DMS79 (cell line): ENCODE measurements at places on chromosomes 13 and 19.

- DNase-seq: no peak
These were observed 228.2 kb downstream of the PCDH20 start for GRCh38 chr13:61187471-61187870.

- no peak for DNase-seq
These were observed 420.2 kb downstream of the KCTD12 start for GRCh38 chr13:76466043-76466442.

DNA sequence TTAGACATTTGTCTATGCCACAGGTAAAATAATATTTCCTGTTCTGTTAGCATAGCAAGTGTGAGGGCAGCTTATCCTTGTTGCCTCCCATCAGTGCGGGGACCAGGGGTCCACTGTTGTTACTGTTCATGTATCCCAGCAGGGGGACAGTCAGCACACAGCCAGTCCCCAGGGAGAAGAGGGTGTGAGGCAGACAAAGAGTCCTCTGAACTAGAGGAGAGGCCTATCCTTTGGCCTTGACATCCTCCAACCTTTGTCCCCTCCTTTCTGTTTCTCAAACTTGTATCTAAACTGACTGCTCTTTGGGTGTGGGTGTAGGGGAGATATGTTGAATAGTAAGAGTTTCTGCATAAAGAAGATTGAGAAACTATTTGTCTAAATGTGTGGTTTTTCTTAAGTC lies 2.9 kb upstream of the GPR18 start:
- DNase-seq: no peak

- no peak for DNase-seq
These were observed 1658.6 kb upstream of the MIR17HG start for GRCh38 chr13:89688918-89689317.

DNA sequence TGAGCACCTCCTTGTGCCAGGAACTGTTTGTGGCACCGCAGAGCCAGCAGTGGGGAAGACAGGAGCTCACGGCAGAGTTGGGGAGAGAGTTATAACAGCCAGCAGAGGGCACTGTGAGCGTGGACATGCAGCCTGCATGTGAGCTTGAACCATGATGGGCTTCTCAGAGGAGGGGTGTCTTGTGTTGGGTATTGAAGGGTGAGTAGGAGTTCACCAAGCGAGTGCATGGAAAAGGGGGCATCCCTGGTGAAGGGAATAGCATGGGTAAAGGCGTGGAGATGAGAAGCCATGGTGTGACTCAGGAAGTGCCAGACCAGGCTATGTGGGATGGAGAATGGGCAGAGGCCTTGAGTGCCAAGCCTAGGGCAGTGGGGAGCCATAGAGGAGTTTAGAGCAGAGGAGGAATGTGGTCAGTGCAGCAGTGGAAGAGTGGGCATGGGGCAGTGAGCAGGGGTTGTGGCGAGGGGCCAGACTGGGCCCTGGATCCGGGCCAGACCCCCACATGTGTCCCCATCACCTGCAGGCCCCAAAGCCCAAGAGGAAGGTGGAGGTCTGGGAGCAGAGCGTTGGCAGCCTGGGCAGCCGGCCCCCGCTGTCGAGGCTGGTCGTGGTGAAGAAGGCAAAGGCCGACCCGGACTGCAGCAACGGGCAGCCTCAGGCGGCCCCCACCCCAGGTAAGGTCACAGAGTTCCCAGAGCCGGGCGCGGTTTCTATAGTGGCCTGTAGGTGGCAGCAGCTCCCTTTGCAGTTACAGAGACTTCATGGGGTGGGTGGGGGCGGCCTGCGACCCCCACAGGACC lies 11.8 kb upstream of the SHD start:
- DNase-seq: no peak

DNA sequence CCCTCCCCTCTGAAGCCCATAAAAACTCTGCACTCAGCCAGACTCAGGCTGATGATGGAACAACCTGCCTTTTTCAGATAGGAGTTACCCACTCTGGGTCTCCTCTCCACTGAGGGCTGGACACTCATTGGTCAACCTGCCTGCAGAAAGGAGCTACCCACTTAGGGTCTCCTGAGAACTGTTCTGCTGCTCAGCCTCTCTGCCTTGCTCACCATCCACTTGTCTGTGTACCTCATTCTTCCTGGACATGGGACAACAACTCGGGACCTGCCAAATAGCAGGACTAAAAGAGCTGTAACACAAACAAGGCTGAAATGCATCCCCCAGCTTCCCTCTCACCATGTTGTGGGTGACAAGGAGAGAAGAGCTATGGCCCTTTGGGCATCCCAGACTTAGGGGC lies 18.4 kb upstream of the RCBTB2 start:
- no peak for DNase-seq

DNA sequence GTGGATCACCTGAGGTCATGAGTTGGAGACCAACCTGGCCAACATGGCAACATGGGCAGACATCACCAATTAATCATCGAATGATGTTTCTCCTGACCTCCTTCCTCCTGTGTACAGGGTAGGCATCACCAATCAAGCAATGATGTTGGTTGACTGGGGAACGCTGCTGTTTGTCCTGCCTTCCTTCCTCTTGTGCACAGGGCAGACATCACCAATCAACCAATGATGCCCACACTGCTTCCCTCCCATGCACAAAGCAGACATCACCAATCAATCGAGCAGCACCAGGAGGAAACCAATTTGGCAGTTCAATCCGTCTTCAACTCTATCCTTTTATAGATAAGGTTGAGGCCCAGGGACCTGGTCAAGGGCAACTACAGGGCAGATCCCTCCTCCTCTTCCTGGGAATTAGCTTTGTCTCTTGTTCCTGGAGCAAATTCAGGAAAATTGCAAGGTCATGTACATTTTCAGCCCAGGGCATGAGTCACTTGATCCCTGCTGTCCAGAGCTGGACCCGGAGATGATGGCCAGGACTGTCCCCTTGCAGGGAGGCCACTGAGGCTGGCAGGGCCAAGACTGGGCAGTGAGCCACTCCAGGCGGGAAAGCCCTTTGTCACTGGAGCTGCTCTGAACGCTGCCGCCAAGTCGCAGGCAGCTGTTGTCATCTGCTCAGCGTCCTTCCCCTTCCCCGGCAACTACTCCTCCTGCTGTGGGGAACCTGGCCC lies 5.3 kb upstream of the CSNK1G2 start:
- DNase-seq: no peak

- no peak for DNase-seq
These were observed 7.8 kb downstream of the DDX39A start for GRCh38 chr19:14411161-14411937.

- DNase-seq: no peak
These were observed 4.0 kb upstream of the UBE2M start for GRCh38 chr19:58562122-58563033.

DNA sequence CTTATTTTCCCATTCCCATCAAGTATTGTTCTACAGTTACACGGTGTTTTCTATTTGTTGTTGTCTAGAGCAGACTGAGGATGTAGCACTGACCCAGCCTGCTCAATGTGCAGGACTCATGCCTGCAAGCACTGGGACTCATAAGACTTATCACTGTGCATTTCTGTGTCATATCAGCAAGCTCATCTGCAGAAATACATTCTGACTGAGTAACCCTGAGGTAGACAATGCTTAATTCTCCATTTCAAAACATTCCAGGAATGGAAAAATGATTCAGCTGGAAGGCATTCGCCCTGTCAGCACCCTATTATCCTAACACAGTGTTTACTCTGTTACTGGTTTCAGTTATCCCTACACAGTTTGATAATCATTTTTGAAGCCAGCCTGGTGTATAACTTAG lies 2506.4 kb downstream of the PCDH9 start:
- no peak for DNase-seq

DNA sequence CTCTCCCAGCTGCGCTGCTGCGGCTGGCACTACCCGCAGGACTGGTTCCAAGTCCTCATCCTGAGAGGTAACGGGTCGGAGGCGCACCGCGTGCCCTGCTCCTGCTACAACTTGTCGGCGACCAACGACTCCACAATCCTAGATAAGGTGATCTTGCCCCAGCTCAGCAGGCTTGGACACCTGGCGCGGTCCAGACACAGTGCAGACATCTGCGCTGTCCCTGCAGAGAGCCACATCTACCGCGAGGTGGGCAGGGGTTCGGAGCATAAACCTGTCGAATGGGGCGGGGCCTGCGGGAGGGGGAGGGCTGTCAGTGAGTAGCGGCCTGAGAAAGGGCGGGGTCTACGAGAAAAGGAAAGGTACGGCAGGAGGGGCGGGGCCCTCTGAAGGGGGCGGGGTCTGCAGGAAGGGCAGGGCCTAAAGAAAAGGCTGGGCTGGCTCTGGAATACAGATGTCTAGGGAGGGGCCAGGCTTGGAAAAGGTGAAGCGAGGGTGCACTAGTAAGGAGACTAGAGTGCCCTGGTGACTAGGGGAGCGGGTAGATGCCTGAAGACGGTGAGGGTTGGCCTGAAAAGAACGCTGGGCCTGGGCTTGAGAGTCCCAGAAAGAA lies 3.6 kb downstream of the CD37 start:
- no peak for DNase-seq

DNA sequence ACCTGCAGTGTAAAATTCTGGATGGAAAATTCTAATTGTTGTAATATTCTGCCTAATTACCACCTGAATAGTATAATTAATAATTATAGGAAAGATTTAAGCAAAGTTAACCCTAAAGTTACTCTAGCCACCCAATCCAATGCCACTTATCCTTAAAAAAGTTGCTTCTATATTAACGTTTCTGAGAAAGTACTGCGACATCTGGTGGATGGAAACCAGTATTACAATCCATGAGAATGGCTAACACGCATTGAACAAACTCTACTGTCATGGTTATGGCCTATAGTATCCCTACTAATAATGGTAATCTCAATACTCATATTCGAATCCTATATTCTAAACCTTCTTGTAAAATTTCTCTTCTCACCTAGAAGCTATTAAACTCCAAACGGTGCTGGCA lies 1551.8 kb downstream of the SLITRK1 start:
- no peak for DNase-seq

GRCh38 chr19:50280074-50280473 lies 49.1 kb downstream of the KCNC3 start:
- DNase-seq: no peak

- DNase-seq: no peak
These were observed 50.0 kb upstream of the RGCC start for GRCh38 chr13:41407380-41407779.

GRCh38 chr19:48713864-48714755 lies 5.4 kb downstream of the MAMSTR start:
- peak; percentile 99 for DNase-seq

GRCh38 chr13:100610391-100611347 lies 22.1 kb upstream of the GGACT start:
- no peak for DNase-seq

- DNase-seq: no peak
These were observed 1.9 kb downstream of the PRX start for GRCh38 chr19:40411125-40411842.

DNA sequence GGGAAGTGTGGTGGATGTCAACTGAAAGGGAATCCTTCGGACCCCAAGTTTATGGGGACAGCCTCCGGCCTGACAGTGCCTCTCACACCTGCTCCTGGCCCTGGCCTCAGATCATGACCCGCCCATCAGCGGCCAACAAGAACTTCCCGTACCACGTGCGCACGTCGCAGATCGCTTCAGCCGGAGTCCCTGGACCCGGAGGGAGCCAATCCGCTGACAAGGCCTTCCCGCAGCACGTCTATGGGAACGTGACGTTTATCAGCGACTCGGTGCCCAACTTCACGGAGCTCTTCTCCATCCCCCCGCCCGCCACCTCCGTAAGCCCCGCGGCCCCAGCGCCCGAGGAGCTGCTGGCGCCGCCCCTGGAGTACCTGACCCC lies 2.0 kb upstream of the MEGF8 start:
- DNase-seq: no peak

DNA sequence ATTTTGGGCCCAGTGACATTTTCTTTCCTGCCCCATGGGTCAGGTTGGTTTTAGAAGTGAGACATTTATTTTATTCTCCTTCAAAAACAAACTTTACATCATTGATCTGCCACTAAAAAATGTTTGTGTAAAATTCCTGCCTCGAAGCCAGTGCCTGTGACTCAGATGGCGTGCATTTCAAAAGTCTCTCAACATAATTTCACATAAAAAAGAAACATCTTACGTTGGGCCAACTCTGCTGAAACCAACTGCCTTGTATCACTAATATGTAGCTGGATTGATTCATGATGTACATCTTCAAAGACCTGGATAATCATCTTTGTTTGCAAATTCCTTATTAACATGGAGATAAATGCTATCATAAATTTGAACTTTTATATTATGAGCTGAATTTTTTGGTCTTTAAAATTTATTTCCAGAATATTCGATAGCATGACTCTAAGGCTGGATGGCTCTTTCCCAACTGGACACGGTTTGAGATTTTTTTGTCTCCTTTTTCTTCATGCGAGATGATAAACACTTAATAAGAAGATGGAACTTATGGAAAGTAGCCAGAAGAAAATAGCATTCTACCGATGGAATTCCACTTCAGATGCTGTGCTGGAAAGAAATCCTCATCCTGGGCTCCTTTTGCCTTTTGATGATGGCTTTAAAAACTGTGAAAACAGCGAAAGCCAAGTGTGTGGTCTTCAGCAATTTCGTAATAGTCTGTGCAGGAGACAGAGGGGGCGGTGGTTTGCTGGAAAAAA lies 420.5 kb downstream of the FGF9 start:
- DNase-seq: no peak

GRCh38 chr19:44111910-44112463 lies 1.2 kb upstream of the ZNF225 start:
- peak; percentile 4 for DNase-seq

DNA sequence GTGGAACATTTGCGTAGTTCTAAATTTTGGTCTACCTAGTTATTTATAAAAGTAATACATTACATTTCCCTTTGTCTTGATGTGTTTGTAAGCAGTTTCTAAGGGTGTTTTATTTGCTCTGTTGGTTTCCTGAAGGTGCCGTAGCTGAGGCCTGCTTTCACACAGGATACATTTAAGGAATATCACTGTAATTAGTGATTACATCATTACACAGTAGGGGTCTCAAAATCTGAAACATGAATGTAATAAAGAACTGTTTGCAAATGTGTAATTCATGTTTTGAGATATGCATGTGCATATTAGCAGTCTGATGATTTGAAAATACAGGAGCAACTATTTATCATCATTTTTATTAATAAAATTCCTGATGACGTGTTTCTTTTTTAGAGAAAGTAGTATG lies 281.8 kb downstream of the MTUS2 start:
- no peak for DNase-seq

DNA sequence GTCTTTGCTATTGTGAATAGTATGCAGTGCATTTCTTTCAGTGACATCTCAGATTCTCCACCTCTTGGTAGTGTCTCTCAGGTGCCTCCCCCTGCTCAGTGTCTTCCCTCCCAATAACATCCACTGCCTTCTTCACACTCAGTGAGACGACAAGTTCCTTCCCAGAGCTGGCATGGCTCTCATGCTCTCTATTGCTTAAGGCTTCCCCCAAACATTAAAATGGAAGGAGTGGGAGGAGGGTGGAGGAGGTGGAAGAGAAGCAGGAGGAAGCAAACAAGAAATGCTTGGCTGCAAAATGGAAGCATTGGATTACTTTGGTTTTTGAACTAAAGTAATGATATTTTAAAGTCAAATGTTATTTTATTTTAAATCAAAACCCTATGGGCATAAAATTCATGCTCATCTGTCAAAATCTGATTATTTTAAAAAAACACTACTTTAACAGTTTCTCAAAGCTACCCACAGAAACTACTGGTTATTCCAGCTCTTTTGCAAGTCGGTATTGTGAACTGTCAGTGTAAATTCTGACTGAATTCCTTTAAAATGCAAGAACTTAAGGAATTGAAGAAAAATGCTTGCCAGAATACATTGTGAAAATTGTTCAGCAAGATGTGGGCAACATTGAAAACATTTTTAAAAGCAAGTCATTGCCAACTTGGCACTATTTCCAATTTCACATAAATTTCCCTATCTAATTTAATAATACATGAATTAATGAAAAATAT lies 727.6 kb upstream of the ARGLU1 start:
- no peak for DNase-seq
